Pancreas (tissue), 10 donors: ENCODE measurements at places on chromosomes 3 and 15.
A peak's percentile ranks its signal among the peaks of the same experiment; 100 is the strongest.

DNA sequence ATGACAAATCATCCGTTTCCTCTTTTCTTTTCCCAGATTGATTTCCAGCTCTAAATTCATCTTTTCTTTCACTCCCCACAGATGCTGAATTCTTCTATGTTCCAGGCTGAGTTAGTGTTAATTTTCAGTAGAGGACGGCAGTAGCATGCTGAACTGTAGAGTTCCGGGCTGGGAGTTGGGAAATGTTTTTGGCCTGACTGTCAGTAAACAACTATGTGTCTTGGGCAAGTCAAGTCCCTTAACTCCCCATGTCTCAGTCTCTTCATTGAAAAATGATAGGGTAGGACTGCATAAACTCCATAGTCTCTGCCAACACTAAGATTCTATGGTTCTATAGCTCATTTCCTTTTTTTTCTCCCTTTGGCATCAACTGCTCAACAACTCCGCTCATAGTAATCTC is 333.9 kb downstream of the TIGIT start:
- no peaks in the 10 kb centered on the region for H3K4me1 ChIP-seq
- H3K36me3 ChIP-seq, result no peaks in the 10 kb centered on the region
- no peak overlapping the region for H3K27ac ChIP-seq

- DNase-seq, result no peak
- H3K36me3 ChIP-seq, result no peaks in the 10 kb centered on the region
- H3K27me3 ChIP-seq, result no peaks in the 10 kb centered on the region
Measured at GRCh38 chr15:100235030-100235617, 106.7 kb downstream of the ADAMTS17 start.

- no peaks in the 10 kb centered on the region for H3K27me3 ChIP-seq
- no peak overlapping the region for H3K27ac ChIP-seq
- H3K4me3 ChIP-seq, result no peak overlapping the region
Measured at GRCh38 chr3:42714171-42714852, 11.7 kb upstream of the HHATL start.

GRCh38 chr3:43855674-43856299 is 165.0 kb downstream of the ABHD5 start:
- DNase-seq, result peak; percentile 64
- H3K27ac ChIP-seq, result no peak overlapping the region
- no peaks in the 10 kb centered on the region for H3K27me3 ChIP-seq
- H3K36me3 ChIP-seq, result no peaks in the 10 kb centered on the region
- H3K4me1 ChIP-seq, result no peaks in the 10 kb centered on the region
